ENCODE measurements at places on chromosomes 1 and 21. TPM values are rescaled to one million over a fixed set of nuclear protein-coding genes. Genes with fewer than 3 reads are reported as not detected.

DNA sequence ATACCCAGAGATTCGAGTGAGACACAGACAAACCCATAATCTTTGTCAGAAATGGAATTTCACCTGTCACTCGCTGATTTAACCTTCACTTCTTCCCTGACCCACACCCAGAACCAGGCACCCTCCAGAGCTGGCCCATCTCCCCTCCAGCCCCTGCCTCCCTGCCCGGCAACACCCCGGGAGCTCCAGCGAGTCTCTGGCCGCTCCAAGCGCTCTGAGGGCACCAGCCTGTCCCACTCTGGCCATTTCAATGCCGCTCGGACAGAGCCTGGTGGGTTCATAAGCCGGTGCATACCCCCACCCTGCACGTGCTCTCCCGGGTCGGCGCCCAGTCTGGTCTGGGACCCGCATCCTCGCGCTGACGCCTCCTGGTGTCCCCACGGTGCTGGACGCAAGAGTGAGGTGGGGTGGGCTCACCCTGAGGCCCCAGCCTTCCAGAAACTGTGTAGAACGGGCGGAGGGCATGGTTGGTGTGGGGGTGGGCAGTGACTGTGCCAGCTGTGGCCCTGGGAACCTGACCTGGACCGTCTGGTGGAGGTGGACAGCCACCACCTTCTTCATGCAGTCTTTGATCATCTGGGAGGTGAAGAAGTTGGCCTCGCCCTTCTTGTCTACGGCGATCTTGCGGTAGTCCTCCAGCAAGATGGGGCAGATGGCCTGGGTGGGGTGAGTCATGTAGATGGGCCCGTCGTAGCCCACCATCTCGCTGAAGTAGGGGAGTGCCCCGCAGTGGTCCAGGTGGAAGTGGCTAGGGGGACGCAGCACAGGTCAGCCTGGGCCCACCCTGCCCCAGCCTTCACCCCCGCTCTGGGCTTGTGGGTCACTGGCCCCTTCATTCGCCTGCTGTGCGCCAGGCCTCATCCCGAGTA lies 5.4 kb downstream of the INTS11 start:
- H3K27me3 ChIP-seq = no peaks in the 10 kb centered on the region
- H3K4me3 ChIP-seq = no peak overlapping the region
- no peak for DNase-seq

DNA sequence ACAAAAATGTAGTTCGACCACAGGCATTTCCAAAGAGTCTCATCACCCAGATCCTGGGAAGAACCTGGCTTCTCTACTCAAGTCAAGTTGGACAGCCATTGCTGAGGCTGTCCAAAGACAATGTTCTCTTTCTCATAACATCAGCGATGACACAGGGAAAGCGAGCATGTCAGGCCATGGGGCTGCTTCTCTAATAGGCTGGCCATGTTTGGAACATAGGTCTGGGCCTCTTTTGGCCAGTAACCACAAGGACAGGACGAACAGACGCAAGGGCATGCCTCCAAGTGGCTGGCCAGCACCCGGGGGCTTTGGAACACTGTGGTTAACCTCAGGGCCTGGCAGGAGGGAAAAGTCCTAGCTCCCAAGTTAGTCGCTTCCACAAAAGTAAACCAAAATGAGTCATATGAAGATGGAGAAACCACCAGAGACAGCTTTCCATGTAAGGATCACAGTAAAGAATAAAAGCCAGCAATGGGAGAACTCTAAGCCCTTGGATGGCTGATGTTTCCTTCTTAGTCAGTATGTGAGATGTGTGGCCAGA lies 80.6 kb upstream of the SLC44A3 start:
- H3K27me3 ChIP-seq = no peaks in the 10 kb centered on the region
- no peak overlapping the region for H3K4me3 ChIP-seq
- H3K4me1 ChIP-seq = peaks cover 34% of the 10 kb centered on the region
- DNase-seq = no peak
- H3K36me3 ChIP-seq = no peaks in the 10 kb centered on the region
- H3K27ac ChIP-seq = no peak overlapping the region

GRCh38 chr1:101293461-101294051 lies 56.7 kb downstream of the S1PR1 start:
- DNase-seq = no peak
- no peak overlapping the region for H3K27ac ChIP-seq
- no peak overlapping the region for H3K4me3 ChIP-seq

GRCh38 chr1:50209749-50210148 lies 101.0 kb downstream of the ELAVL4 start:
- H3K4me3 ChIP-seq = no peak overlapping the region
- no peaks in the 10 kb centered on the region for H3K27me3 ChIP-seq
- no peaks in the 10 kb centered on the region for H3K4me1 ChIP-seq
- no peaks in the 10 kb centered on the region for H3K36me3 ChIP-seq
- DNase-seq = no peak

GRCh38 chr21:36425286-36425685 lies 40.1 kb downstream of the CHAF1B start:
- no peak for DNase-seq
- H3K4me3 ChIP-seq = no peak overlapping the region
- H3K27me3 ChIP-seq = no peaks in the 10 kb centered on the region
- H3K27ac ChIP-seq = no peak overlapping the region
- peaks cover 7% of the 10 kb centered on the region for H3K4me1 ChIP-seq

- H3K36me3 ChIP-seq = no peaks in the 10 kb centered on the region
- no peak overlapping the region for H3K4me3 ChIP-seq
- DNase-seq = no peak
- H3K27me3 ChIP-seq = no peaks in the 10 kb centered on the region
- H3K4me1 ChIP-seq = peaks cover 10% of the 10 kb centered on the region
Measured at GRCh38 chr1:233242827-233243483, 52.6 kb downstream of the PCNX2 start.

GRCh38 chr1:81424061-81424460 lies 376.7 kb upstream of the ADGRL2 start:
- H3K4me3 ChIP-seq = no peak overlapping the region
- DNase-seq = no peak

DNA sequence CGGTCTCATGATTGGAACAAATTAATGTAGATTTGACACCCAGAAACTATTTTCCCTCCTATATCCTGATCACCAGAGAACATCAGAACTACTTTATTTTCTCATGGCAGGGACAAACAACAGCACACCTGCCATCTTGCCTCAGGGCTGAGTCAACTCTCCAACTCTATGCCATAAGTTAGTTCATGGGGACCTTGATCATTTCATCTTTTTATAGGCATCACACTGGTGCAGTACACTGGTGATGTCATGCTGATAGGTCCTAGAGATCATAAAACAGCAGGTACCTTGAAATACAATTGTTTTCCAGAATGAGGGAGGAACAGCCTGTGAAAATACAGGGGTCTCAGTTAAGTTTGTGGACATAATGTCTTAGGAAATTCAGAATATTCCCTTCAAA lies 45.8 kb downstream of the EDN2 start:
- no peak overlapping the region for H3K27ac ChIP-seq
- H3K4me1 ChIP-seq = no peaks in the 10 kb centered on the region
- DNase-seq = no peak
- no peaks in the 10 kb centered on the region for H3K36me3 ChIP-seq
- H3K27me3 ChIP-seq = no peaks in the 10 kb centered on the region
- no peak overlapping the region for H3K4me3 ChIP-seq

DNA sequence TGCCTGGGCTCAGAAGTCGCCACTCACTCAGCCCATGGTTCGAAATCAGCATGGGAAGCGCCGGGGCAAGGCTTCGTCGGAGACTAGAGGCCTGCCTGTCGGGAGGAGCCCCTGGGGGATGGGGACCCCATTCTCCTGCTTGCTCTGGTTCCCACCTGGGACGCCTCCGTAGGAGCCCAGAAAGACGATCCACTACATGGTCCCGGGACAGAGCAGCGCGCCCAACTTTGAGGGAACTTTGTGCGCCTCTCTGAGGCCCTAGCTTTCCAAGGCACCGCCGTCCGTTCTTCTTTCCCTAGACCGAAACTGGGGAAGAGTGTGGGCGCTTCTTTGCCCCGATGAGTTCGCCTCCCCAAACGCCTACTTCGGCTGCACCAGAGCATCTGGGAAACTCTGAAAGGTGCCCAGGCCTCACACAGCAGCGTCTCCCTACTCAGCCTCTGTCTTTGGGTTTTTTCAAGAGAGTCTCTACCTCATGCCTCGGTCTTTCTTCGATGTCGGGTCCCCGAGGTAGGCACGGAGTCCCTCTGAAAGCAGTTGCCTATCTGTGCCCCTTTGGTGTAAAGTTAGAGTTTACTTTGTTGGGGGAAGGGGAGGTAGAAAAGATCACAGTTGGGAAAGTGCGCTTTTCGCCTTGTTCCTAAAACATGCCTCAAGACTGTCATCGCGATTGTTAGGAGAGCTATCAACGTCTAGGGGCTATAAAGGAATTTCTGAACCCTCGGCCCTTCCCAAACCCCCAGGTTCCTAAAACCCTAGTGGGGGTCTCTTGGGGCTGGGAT lies 14.0 kb downstream of the NR5A2 start:
- H3K27ac ChIP-seq = peak overlapping the region; percentile 35
- H3K36me3 ChIP-seq = no peaks in the 10 kb centered on the region
- H3K4me1 ChIP-seq = peaks cover 42% of the 10 kb centered on the region
- H3K4me3 ChIP-seq = peak overlapping the region; percentile 52

DNA sequence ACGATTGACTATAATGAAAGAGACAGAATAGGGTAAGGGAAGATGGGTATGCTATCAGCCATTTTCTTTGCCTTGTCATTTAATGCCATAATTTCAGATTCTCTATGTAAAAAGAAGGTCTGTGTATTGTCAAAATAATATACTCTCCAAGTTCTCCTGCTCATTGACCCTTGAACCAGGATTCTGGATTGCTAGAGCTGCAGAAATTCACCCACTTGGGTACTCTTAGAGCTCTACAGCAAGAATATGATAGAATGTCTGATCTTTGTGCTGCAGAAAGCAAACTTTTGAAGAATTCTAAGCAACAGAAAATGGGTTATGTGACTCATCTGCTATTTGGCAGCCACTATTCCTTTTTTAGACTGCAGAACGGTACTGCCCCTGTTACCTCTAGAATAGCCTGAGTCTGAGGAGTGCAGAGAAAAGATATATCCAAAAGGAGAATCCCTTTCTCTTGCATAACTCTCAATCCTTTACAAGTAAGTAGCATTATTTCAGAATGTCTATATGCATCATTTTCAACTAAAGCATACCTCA lies 78.2 kb upstream of the TENT5C start:
- H3K4me1 ChIP-seq = no peaks in the 10 kb centered on the region
- no peak overlapping the region for H3K27ac ChIP-seq
- H3K4me3 ChIP-seq = no peak overlapping the region

DNA sequence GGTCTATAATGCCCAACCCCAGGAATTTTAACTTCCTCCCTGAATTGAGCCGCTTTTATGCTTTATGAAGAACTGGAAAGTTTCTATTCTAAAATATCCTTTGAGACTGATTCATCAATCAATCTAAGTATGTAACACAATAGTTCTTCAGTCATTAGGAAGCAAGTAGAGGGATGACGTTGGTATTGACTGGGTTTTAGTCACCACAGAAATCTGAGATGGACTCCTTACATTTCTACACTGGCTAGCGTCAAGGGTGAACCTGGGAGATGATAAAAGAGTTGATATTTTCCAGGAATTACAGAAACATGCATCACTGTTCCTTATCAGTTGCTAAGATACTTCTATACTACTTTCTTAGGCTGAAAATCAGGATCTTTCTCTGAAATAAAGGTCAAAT lies 308.0 kb downstream of the HMCN1 start:
- no peak for DNase-seq
- no peak overlapping the region for H3K27ac ChIP-seq
- no peaks in the 10 kb centered on the region for H3K4me1 ChIP-seq
- H3K27me3 ChIP-seq = no peaks in the 10 kb centered on the region
- H3K36me3 ChIP-seq = no peaks in the 10 kb centered on the region
- no peak overlapping the region for H3K4me3 ChIP-seq

DNA sequence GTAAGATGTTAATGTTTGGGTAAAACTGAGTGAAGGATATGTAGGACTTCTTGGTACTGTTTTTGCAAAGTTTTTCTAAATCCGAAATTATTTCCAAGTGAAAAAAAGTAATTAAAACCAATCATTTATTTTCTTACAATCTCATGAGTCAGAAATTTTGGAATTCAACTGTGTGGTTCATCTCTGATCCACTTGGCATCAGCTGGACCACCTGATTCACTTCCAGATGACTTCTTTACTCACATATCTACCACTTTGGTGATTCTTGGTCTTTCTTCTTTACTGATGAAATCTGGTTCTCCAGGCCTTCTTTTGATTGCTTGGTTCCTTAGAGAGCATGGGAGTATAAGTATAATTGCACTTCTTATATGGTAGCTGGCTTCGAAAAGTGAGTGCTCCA lies 254.9 kb upstream of the CACYBP start:
- no peaks in the 10 kb centered on the region for H3K27me3 ChIP-seq
- DNase-seq = no peak
- H3K4me3 ChIP-seq = no peak overlapping the region
- H3K36me3 ChIP-seq = no peaks in the 10 kb centered on the region
- no peaks in the 10 kb centered on the region for H3K4me1 ChIP-seq
- H3K27ac ChIP-seq = no peak overlapping the region

GRCh38 chr1:28244549-28245251 lies 8.8 kb downstream of the ATP5IF1 start:
- peaks cover 23% of the 10 kb centered on the region for H3K4me1 ChIP-seq
- DNase-seq = no peak
- no peak overlapping the region for H3K27ac ChIP-seq
- no peaks in the 10 kb centered on the region for H3K27me3 ChIP-seq

DNA sequence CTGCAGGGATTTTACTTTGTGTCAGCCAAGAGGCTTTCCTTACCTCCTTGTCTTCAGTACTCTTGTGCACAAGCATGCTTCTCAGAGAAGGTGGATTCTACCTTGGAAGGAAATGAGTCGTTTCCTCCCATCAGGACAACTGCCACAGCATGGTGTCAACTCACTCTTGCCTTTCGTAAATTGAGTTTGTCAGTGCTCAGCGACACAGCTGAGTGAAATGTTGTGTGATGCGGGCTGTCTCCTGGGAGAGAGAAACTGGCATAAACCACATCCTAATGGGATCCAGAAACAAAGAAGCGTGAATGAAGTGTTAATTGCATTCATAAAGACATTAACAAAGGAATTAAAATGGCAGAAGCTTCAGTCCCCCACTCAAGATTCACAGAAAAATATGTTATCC lies 51.5 kb upstream of the SLC22A15 start:
- no peak overlapping the region for H3K27ac ChIP-seq
- no peaks in the 10 kb centered on the region for H3K36me3 ChIP-seq
- no peaks in the 10 kb centered on the region for H3K27me3 ChIP-seq
- no peak for DNase-seq

GRCh38 chr1:3146907-3147306 lies 77.9 kb downstream of the PRDM16 start:
- DNase-seq = no peak
- H3K27me3 ChIP-seq = peaks cover 40% of the 10 kb centered on the region
- H3K4me3 ChIP-seq = no peak overlapping the region

DNA sequence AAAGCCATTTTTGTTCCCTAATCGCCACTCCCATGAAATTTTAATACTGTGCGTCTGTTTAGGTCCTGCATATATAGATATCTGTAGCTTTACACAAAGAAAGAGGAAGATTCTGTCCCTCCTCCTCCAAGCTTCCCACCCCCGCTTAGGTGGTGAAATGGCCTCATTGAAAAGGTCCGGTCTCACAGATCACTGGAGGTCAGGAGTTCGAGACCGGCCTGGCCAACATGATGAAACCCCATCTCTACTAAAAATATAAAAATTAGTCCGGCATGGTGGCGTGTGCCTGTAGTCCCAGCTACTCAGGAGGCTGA lies 20.9 kb downstream of the SLC2A7 start:
- no peak for DNase-seq
- no peaks in the 10 kb centered on the region for H3K27me3 ChIP-seq
- H3K36me3 ChIP-seq = no peaks in the 10 kb centered on the region
- no peak overlapping the region for H3K4me3 ChIP-seq
- H3K4me1 ChIP-seq = no peaks in the 10 kb centered on the region
- no peak overlapping the region for H3K27ac ChIP-seq

FASLG gene
- not detected for total RNA-seq

SPRR3 gene
- total RNA-seq = not detected

ABCA4 gene
- 0.83 TPM for total RNA-seq
